ENCODE measurements at places on chromosomes 1 and 21. TPM values are rescaled to one million over a fixed set of nuclear protein-coding genes. Genes with fewer than 3 reads are reported as not detected.

Gene AMPD1
- 212 TPM for total RNA-seq

Gene KMO
- not detected for total RNA-seq

Gene DAB1
- 0.28 TPM for total RNA-seq

Gene CLDN8
- not detected for total RNA-seq

Gene ALX3
- not detected for total RNA-seq
